Large intestine (tissue), 12 donors: ENCODE measurements at places on chromosomes 1 and 21. TPM values are rescaled to one million over a fixed set of nuclear protein-coding genes. Genes with fewer than 3 reads are reported as not detected.
A peak's percentile ranks its signal among the peaks of the same experiment; 100 is the strongest.

The ETV3L gene
- polyA plus RNA-seq: not detected

The CD1E gene
- polyA plus RNA-seq: 0.34 TPM

The SCCPDH gene
- polyA plus RNA-seq: 44.3 TPM

The NGF gene
- 1.4 TPM for polyA plus RNA-seq

The PADI6 gene
- not detected for polyA plus RNA-seq

The TMEM82 gene
- polyA plus RNA-seq: 15.6 TPM

The ARHGEF10L gene
- 85.1 TPM for polyA plus RNA-seq

The RGS1 gene
- 75.0 TPM for polyA plus RNA-seq

The CORT gene
- 1.2 TPM for polyA plus RNA-seq

The PLEKHO1 gene
- polyA plus RNA-seq: 30.5 TPM

GRCh38 chr1:197920067-197920396, 2.9 kb downstream of the LHX9 start:
- DNase-seq: no peak

DNA sequence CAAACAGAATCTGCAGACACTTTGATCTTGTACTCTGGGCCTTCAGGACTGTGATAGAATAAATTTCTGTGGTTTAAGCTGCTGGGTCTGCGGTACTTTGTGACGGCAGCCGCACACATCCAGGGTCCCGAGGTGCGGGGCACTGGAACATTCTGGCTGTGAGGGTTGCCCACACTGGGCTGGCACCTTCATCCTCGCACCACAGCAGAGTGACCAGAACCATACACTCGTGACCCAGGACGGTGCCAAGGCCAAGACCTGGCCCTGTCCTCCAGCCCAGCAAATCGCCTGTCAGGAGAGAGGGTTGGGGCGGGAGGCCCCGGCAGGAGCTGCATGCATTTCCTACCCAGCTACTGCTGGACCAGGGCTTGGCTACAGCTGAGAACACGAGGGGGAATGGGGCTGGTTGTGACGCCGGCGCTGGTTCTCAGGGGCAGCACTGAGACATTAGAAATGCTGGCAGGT, 2.6 kb upstream of the FTCD start:
- DNase-seq: no peak

DNA sequence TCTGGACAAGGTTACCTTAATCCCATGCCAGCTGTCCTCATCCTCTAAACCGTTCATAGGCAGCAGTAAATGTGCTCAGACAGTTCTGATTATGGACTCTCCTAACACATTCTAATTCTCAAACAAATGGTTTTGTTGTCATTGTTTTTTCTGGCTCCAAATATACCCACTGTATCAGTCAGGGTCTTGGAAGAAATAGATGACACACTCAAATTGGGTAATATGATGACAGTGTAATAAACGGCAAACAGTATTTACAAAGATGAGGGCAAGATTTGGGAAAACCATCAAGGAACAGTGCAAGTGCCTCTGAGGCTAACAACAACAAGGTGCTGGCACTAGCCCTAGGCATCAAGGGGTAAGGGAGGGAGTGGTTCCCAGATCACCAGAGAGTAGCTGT, 4.3 kb upstream of the CDC20 start:
- DNase-seq: no peak

DNA sequence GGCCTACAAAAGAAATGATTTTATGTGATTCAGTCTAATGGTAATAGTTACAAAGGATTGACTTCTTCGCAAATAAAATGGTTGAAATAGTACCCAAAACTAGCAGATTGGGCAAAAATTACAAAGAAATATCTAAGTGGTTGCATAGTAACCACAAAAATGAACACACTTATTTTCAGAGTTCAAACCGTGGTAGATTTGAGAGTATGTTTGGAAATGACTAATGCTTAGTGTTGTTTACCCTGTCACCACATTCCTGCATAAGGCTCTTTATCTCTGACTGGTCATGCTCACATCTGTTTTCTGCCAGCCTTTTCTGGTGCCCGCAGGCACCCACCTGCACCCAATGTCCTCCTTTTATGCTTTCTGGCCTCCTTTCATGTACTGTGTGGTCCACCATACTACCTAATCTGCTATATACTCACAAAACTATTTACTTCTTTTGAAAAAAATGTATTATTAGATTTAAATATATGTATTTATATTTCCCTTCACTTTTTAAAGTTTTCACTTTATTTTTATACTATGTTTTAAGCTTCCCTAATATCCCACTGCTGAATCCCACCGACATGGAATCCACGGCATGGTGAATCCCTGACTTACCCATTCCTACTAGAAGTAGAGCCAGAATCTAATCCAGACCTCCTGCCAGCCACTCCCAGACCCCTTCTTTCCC, 30.3 kb downstream of the PTPRC start:
- no peak for DNase-seq

DNA sequence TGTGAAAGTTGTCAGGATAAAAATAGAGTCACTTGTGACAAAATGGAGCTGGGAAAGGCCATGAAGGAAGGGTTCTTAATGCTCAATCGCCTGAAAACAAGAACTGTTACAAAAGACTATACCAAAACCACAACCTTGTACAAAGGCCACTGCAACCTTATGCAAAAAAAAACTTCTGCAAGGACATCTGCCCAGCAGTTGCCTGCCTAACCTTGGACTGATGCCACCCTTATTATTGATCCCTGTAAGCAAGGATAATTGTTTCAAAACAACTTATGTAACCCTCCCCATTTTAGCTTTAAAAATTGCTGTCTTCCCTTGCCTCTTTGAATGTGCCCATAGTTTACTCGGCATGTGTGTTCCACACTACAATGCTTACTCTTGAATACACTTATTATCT, 5.7 kb downstream of the ALG14 start:
- DNase-seq: no peak

DNA sequence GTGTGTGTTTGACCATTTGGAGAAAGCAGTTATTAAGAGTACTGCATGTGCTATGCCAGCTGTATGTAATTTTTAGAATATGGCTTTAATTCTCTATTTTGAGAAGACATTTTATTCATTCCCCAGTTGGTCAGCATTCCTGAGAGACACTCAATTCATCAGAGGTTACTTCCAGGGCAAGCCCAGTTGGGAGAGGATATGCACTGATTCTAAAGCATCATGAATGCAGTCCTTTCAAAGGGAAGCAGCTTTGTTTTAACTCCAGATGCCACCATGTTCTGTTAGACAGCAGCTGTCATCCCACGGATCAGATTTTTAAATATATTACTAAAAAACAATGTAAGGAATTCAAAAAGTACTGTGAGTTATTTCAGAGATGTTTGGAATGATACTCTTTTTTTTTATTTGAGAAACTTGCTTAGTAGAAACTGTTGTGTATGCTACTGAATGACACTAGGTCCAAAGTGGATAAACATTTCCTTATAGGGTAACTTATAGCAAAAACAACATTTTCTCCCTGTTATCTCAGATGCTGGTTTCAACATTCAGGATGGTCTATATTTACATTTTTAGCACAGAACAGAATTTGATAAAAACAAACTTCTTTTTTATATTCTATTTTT, 149.5 kb upstream of the B3GALT2 start:
- peak; percentile 27 for DNase-seq

DNA sequence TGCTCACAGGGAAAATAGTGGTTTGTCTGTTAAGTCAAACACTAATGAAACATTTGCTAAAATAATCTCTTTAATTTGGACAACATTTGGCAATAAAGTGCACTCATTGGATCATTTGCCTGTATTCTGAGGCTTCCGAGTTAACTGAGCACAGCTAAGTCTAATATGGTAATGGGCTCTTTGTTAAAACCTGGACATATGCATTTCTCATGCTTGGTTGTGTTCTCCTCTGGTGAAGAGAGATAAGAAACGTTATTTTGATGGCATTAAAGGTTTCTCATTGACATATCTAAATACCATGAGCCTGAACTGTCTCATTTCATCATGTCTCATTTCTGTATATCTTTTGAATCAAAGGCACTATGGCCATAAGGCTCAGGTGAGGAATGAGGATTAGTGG, 13.4 kb upstream of the NRIP1 start:
- no peak for DNase-seq

- no peak for DNase-seq
Measured at GRCh38 chr1:88783145-88783544, 99.1 kb downstream of the PKN2 start.

- no peak for DNase-seq
Measured at GRCh38 chr21:31555741-31556191, 103.7 kb upstream of the SOD1 start.

DNA sequence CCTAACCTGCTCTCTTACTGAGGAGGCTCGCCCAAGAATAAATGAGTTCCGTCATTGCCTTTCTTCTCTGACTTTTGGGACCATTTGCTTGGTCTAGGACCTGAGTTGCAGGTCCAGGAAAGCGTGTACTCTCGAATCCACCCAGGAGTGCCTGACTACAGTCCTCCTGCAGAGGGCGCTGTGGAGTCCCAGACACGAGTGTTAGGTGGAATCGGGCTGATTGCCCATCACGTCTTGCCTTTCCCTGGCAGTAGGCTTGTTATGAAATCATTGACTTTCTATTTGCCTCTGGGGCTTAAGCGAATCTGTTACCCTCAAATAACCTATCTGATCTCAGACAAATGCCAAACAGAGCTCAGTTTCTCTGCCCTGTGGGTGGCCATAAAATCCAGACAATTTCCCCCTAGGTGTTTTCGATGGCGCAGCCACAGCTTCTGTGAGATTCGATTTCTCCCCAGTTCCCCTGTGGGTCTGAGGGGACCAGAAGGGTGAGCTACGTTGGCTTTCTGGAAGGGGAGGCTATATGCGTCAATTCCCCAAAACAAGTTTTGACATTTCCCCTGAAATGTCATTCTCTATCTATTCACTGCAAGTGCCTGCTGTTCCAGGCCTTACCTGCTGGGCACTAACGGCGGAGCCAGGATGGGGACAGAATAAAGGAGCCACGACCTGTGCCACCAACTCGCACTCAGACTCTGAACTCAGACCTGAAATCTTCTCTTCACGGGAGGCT, at the start of gene IL20:
Gene IL20, plus strand, starts transcription at position 685 of the 733 bp plus-strand sequence. CDS start 230 bp downstream, outside the sequence.
- peak; percentile 62 for DNase-seq

- no peak for DNase-seq
Measured at GRCh38 chr1:33358114-33358794, 37.4 kb upstream of the A3GALT2 start.

DNA sequence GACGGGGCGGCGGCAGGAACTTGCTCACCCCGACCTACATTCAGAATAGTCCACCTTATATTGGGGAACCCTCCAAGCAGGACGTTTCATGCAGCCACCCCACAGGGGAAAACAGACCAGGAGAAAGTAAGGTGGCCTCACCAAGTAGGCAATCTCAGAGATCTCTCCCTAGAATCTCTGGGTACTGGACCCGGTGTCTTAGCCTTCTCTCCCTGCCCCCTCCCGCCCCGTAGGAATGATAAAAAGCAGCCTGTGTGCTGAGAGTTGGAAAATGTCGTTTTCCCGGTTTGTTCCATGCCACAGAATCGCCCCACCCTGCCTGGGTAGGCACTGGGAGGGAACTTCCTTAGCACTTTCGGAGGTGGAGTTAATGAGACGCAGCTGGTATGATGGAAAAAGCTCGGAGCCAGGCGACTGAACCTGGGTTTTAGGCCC, 789 bp upstream of the PTPN14 start:
- DNase-seq: peak; percentile 77

DNA sequence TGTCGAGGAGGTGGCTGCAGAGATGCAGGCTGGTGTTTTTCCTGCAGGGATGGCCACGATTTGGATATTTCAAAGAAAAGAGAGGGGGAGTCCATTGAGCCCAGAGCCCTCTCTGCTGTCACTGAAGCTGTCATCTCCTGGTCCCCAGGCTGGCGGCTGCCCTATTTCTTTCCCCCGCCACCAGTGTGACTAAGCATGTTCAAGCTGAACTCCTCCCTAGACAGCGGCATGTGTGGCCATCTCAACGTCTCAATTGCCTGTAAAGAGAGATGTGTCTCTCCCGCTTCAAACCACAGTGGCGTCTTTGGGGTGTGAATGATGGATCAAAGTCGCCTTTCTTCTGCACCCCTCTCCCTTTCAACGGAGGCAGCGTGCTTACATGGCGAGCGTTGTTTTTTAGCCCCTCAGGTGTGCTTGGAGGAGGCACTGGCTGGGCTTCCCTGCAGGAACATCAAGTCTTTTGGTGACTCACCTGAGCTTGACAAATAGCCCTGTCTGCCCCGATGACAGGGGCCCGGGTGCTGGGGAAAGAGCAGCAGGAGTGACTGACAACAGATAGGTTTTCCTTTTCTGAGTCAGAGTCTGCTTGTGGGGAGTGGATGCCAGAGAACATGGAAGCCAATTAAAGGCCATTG, 346.4 kb upstream of the AJAP1 start:
- DNase-seq: no peak

DNA sequence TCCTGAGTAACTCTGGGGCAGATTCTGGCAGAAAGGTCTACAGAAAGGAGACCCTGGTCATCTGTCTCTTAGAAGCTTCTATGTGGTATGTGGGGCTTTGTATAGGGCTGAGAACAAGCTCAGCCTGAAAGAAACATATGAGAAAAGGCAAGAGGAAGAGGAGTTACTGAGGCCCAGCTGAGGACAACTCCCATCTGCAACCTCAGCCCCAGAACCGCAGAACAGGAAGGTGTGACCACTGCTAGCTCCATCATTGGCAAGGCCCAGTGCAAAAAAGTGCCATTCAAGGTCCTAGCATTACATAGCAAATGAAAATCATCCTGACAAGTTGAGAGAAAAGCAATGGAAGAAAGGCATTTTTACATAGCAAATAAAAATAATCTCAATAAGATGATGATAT, 503.8 kb downstream of the NPHP4 start:
- DNase-seq: no peak

DNA sequence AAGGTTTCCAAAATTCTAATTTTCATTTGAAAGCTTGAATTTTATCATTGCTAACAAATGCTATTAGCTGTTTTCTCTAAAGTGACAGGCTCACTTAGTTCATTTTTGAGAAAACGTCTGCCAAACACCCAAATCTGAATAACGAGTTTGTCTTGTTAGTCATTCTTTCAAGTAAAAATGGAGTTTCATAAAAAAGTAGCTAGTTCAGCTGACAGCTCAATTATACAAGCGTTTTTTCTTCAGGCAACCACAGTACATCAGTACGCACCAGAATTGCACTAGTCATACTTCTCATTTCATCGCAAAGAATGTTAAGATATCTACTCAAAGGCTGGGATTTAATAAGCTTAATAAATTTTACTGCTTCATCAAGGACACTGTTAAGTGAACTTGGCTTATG, 72.3 kb upstream of the SLFNL1 start:
- no peak for DNase-seq

GRCh38 chr1:94284476-94284875, 47.1 kb upstream of the ARHGAP29 start:
- no peak for DNase-seq

GRCh38 chr1:25428475-25429166, 2.1 kb upstream of the MACO1 start:
- no peak for DNase-seq

- DNase-seq: no peak
Measured at GRCh38 chr1:56533197-56533596, 46.2 kb downstream of the PLPP3 start.

- no peak for DNase-seq
Measured at GRCh38 chr1:215076322-215076721, 6.2 kb upstream of the KCNK2 start.

- DNase-seq: no peak
Measured at GRCh38 chr1:115293006-115293405, 45.0 kb downstream of the NGF start.
